CD4-positive, alpha-beta T cell treated with Interleukin-1 beta for 1 hour (primary cell): ENCODE measurements at places on chromosomes 4 and X.

DNA sequence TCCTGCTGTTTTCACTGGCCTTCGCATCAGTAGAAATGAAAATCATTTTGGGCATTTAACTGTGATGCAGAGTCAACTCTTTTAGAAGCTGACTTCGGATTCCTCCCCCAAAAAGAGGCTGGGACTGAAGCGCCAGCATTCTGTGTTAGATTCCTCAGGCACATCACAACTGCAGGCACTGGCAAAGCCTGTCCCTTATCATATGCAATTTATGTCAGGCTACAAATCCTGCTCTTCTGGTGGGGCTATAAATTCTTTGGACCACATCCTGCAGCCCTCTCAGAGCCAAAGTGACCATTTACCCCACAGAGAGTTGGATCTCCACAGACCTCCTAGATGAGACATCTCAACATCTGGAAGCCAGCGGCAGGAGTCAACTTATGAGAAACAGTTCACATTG, 138.4 kb downstream of the CBR4 start:
- no peak for DNase-seq

DNA sequence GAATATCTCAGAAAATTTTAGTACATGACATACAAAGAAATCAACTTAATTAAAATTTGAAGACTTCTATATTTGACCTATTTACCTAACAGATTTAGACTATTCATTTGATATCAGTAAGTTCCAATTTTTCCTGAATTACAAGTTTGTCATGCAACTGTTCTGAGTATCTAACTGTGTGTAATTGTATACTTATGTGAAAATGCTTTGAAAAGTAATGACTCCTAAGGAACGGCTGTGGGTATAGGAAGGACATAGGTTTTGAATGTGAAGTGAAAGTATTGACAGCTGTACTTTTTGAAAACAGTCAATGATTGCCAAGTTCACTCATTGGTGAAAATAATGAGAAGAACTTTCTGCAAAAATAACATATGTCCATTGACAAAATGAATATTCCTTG, 2.9 kb downstream of the GRIA2 start:
- DNase-seq = no peak

DNA sequence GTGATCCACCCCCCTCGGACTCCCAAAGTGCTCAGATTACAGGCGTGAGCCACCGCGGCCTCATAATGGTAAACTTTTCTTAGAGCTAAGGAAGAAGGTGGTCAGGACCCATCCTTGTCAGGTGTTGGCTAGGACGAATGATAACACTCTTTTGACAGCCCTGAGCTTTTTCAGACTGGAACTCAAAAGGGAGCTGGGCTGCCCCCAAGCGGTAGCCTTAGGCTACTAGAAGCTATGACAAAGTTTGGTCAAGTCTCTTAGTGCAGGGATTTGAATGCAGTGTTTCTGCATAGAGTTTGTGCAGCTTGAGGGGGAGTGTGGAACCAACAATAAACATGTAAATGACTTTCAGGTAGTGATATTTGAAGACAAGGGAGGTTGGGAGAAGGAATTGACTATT, 11.8 kb upstream of the HSD17B10 start:
- DNase-seq = peak; percentile 53

DNA sequence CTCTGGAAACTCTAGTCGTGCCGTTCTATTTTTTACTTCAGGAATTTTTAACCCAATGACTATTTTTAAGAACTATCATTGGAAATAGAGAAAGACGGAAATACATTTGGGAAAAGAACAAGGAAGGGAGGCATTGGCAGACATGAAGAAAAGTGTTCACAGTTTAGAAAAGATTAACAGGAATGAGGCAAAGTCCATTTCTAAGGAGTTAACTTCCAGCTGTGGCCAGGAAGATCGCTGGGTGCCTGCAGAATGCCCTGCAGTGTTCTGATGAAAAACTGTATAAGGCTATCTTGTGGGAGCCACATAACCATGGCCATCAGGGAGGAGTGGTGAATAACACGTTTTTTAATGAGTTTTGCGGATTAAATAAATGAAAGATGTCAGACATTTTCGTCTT, 150.6 kb upstream of the VCX3A start:
- DNase-seq = no peak

DNA sequence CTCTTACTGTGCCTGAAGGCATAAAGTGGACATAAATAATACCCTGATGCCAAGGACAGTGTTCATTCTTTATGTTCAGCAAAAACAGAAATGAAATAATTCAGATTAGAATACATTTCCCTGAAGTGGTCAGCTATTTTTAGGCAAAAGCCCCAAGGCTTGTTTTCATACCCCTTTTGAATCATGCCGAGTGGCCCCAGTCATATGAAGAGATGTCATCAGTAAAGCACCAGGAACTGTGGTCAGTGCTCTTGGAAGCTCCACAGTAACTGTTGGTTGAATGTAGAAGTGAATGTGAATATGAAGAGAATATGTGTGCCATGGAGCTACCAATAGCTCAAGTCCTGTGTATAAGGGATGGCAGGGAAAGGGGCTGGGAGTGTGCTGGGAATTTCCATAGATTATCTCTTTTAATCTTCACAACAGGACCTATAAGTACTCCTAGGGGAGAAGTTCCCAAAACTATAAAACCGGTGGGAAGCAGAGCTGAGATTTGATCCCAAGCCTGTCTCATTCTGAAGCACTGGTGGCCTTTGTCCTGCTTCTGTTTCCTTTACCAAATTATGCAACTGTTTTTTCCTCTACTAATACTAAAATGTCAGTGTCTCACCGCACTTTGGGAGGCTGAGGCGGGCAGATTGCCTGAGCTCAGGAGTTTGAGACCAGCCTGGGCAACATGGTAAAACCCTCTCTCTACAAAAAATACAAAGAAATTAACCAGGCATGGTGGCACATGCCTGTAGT, 52.6 kb downstream of the FNIP2 start:
- no peak for DNase-seq

DNA sequence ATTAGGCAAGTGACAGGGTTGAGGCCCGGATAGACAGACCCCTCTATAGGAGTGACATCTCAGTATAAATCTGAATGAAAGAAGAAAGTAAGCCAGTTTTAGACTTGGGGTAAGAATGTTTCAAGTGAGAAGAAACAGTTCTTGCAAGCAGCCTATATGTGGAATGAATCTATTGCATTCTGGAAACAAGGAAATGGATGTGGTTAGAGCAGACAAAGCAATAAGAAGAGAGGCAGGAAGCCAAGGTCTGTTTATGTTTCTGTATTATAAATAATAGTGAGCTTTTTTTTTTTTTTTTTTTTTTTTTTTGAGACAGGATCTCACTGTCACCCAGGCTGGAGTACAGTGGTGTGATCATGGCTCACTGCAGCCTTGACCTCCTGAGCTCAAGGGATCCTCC, 255.8 kb downstream of the UNC5C start:
- no peak for DNase-seq

GRCh38 chrX:20523626-20524312, 257.1 kb upstream of the RPS6KA3 start:
- no peak for DNase-seq

DNA sequence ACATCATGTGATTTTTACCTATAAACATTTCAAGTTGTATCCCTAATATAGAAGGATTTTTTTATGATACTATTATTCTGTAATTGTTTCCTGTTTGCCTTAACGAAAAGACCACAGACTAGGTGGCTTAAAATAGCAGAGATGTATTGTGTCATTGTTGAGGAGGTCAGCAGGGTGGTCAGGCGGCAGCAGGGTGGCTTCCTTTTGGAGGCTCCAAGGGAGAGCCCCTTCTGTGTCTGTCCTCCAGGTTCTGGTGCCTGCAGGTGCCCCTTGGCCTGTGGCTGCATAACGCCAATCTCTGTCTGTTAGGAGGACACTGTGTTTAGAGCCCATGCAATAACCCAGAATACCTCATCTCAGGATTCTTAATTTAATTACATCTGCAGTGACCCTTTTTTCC, 118.1 kb downstream of the TBL1X start:
- no peak for DNase-seq

- no peak for DNase-seq
Observed at GRCh38 chrX:14359727-14360126, 169.6 kb upstream of the GLRA2 start.

- no peak for DNase-seq
Observed at GRCh38 chr4:22778547-22779163, 85.9 kb downstream of the GBA3 start.

DNA sequence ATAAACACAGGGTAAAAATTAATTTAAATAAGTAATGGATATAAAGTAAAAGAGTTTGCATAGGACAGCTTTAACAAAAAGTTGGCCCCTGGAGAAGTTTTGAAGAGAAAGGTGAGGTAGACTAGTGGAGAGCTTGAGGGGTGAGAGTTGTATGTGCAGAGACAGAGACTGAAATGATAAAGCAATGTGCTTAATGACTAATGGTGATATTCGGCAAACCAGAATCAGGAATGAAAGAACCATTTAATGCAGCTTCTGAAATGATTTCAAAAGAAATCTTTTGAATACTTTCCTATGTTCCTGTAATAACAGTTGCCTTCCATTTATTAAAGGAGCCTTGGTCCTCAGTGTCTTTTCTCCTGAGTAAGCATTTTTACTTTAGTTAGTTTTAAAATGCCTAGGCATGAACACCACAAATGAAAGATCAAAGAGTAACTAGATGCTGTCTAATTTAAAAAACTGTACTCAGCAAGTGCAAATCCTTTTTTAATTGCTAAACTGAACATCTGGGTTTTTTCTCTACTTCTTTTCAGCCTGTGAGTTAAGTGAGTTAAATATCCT, 28.5 kb downstream of the CAMK2D start:
- DNase-seq = no peak
